HTR-8/SVneo (cell line): ENCODE measurements at places on chromosomes 4 and X.

DNA sequence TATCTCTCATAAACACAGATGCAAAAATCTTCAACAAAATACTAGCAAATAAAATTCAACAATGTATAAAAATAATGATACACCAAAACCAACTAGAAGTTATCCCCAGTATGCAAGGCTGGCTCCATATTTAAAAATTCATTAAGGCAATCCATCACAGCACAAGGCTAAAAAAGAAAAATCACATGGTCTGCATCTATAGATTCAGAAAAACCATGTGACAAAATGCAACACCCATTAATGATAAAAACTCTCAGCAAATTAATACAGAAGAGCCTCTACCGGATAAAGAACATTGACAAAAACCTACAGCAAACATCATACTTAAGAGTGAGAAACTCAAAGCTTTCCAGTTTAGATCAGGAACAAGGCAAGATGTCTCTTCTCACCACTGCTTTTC is 182.6 kb downstream of the COL25A1 start:
- DNase-seq: no peak

- no peak for DNase-seq
These were observed 114.5 kb downstream of the FAM53A start for GRCh38 chr4:1569461-1570151.

- no peak for DNase-seq
These were observed 91.9 kb downstream of the FAM13A start for GRCh38 chr4:88965053-88965452.

DNA sequence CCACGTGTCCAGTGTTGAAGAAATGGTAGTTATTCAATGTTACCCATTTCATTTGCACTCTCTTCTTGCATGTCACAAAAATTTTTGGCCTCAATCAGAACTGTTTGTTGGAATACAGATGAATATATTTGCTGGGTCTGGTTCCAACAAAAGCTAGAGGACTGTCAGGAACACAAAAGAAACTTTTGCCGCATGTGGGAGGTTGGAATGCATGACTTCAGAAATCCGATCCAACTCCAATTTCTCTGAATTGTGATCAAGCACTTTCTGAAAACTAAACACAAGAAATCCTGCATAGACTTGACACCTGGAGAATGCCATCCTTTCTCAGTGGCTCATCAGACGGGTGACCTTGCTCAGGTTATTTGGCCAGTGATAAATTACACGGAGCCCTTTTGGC is 15.4 kb downstream of the SETD7 start:
- no peak for DNase-seq

DNA sequence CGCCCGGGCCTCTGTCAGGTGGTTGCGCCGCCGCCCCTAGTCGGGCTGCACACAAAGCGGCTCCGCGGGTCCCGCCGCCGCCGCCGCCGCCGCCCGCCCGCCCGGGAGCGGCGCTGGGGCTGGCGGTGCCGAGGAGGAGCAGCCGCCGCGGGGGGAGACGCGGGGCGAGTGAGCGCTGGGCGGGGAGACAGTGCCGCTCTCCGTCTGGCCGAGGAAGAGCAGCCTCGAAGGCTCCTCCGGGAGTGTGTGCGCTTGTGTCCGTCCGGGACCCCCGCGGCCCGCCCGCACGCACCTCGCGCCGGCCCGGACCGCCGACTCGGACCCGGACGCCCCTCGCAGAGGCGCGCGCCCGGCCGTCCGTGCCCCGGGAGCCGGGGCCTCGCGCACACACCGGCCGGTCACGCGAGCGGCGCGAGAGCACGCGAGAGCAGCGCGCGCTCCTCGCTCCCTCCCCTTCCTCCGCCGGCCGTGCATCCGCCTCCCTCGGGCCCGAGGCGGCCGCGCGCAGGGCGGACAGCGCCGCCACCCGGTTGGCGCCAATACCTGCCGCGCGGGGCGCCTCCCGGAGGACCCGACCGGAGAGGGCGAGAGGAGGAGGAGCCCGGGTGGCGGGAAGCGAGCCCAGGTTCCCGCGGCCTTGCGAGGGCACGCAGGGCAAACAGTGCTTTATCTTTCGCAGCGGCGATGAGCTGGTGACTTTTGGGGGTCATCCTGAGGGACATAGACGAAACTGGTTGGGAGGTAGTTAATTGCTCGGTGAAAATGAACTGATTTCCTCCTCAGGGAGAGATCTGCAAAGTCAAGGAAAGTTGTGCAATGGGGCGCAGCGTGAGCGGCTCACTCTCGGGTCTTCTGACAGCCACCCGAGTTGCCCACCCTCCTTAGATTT is at the start of gene PDS5A:
Gene PDS5A (minus strand): TSS at position 423 of the 889 bp plus-strand sequence. CDS start 1,334 bp downstream, outside the sequence.
- DNase-seq: peak; percentile 94

DNA sequence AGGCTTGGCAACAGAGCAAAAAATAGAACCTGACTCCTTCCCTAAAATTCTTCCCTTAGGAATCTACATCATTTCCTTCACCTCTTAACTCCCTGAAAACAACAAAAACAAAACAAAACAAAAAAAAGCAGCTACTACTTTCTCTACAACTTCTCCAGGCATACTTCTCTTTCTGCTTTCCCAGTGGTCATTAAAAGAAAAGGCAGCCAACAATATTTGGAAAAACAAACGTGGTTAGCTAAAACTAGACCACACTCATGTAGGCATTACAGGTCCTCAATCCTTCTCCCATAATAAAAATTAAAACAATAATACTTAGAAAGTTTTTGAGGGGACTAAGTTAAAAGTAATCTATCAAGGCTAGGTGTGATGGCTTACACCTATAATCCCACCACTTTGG is 29.0 kb upstream of the SMIM14 start:
- no peak for DNase-seq

- DNase-seq: no peak
These were observed 53.0 kb downstream of the AMELX start for GRCh38 chrX:11346121-11346682.

GRCh38 chrX:45850775-45851433 is 650.2 kb upstream of the DIPK2B start:
- DNase-seq: no peak

- DNase-seq: no peak
These were observed 888.7 kb downstream of the RAB28 start for GRCh38 chr4:12595489-12595888.

- no peak for DNase-seq
These were observed 227.3 kb upstream of the ZC4H2 start for GRCh38 chrX:65203545-65203944.

- DNase-seq: no peak
These were observed 272.4 kb upstream of the VCX start for GRCh38 chrX:7570432-7571029.

DNA sequence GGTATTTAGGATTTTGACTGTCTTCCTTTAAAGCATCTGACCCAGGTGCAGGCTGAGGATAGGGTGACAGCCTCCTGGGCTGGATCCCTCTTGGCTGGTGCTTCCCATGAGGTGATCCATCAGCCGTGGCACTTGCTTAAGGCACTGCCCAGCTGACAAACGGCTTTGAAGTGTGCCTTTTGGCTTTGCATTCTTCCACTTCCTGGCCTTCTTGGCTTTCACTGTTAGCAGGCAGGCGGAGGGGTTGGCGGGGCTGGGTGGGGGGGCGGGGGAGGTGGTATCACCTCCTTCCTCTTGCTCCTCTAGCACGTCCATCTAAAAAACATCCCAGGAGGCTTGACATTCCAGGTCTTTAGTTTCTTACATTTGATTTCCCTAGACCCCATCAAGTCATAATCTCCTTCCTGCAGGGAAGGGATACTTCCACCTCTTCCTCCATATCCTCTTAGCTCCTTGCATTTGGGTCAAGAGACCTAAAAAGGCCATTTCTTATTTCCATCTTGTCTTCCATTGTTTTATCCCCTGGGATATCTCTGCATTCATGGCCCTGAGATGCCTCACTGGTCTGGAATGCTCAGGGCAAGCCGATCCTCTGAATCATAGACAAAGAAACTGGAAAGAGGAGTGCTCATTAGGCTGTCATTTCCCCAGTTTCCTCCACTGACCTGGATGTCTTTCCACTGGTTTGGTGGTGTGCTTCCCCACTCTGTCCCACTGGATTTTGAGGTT is 11.3 kb upstream of the APLN start:
- peak; percentile 29 for DNase-seq

GRCh38 chr4:77742054-77742453 is 77.1 kb downstream of the CNOT6L start:
- no peak for DNase-seq

GRCh38 chr4:140242357-140243277 is 88.6 kb upstream of the MAML3 start:
- DNase-seq: no peak

- DNase-seq: no peak
These were observed 157.8 kb upstream of the TTC29 start for GRCh38 chr4:147103403-147103946.

- DNase-seq: no peak
These were observed 481.7 kb upstream of the ATOH1 start for GRCh38 chr4:93346840-93347239.

DNA sequence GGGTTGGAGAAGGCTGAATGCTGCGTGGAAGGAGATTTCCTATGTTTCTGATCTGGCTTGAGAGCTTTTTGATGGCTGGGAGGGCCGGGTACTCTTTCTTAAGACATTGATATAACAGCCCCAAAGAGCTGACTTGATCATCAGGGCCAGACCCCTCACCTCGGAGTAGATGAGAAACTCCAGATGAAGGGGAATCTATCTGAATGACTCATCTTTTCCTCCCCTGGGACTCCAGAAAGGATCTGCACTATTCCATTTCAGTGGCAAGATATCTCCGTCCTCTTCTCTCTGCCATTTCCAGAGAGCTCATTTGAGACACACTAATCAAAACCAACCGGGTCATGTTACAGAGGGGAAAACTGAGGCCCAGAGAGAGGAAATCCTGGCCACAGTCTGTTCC is 92.9 kb upstream of the MSX1 start:
- DNase-seq: no peak
